ENCODE measurements at places on chromosomes 16 and 17. TPM values are rescaled to one million over a fixed set of nuclear protein-coding genes. Genes with fewer than 3 reads are reported as not detected.

Gene ABCA9
- total RNA-seq, result not detected

Gene SPEM2
- not detected for total RNA-seq

Gene ZFHX3
- total RNA-seq, result 0.68 TPM

Gene CCDC200
- not detected for total RNA-seq

Gene TBC1D3B
- total RNA-seq, result not detected

Gene CDC42EP4
- 30.9 TPM for total RNA-seq

Gene SAMD14
- total RNA-seq, result 1.2 TPM

Gene UTS2R
- not detected for total RNA-seq

Gene MAPT
- total RNA-seq, result 1.3 TPM

Gene TMEM238L
- not detected for total RNA-seq

Gene PITPNC1
- total RNA-seq, result 6.3 TPM

Gene CBFA2T3
- not detected for total RNA-seq

Gene HOXB6
- 3.1 TPM for total RNA-seq

Gene PLA2G10
- not detected for total RNA-seq

Gene PRAC1
- total RNA-seq, result not detected

Gene OSGIN1
- 26.1 TPM for total RNA-seq

Gene KATNIP
- total RNA-seq, result 8.4 TPM

Gene SLC2A4
- 0.17 TPM for total RNA-seq

Gene DNAI2
- not detected for total RNA-seq
